Left cardiac atrium (tissue), 4 donors: ENCODE measurements at places on chromosomes 3 and 15.

- no peak for DNase-seq
Measured at GRCh38 chr3:135034891-135035440, 239.9 kb downstream of the EPHB1 start.

DNA sequence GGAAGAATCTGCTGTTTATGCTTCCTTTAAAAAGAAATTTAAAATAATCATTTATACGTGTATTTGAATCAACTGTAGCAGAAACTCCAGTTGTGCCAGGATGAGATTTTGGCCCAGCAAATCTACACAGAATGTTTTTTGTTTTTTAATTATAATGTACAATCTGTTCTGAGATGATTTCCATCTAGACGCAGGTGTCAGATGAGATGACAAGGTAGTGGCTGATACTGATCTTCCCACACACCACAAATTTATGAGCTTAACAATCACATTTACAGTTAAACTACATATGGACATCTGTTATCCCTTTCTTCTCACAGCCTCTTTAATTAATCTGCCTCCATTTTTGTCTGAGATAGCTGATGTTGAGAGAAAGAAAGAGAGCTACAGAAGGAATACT, 23.6 kb downstream of the DCLK3 start:
- no peak for DNase-seq

GRCh38 chr3:138114988-138115971, at the start of gene DZIP1L:
TSS of gene DZIP1L (minus strand) at chr3:138115608. CDS start at chr3:138103971, 11,637 bp downstream.
- DNase-seq = peak; percentile 69

DNA sequence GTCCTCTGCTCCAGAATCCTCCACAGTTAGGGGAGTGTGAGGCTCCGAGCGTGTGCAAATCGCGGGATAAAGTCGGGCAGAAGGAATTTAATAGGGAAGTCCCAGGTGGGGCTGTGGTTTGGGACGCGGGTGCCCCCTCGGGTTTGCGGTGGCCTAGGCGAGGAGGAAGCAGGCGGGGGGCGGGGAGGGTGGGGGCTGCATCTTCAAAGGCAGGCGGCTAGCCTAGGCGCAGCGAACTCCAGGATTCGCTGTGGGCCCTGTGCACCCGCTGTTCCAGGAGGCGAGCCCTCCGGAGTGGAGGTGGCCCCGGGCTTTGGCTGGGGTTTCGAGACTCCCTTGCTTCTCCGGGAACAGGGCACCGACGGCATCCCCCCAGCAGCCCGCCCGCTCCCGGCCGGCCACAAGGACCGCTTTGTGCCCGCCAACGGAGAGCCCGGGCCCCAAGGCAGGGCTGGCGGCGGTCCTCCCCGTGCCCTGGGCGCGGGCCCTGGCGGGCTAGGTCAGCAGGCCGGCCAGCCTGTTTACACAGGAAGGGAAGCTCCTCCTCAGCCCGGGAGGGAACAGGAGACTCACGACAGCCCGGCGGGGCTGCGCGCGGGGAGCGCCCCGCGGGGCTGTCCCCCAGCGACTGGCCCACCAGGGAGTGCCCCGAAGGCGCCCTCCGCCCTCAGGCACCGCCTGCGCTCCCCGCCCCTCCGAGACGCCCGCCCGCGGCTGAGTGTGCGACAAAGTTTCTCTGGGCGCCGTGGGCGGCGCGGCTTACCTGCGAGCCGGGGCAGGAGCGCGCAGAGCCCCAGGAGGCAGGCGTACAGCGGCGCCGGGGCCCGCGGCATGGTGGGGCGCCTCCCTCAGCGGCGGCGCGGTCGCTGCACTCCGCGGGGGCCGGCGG, 753 bp downstream of the ITGB5 start:
- DNase-seq = peak; percentile 57

DNA sequence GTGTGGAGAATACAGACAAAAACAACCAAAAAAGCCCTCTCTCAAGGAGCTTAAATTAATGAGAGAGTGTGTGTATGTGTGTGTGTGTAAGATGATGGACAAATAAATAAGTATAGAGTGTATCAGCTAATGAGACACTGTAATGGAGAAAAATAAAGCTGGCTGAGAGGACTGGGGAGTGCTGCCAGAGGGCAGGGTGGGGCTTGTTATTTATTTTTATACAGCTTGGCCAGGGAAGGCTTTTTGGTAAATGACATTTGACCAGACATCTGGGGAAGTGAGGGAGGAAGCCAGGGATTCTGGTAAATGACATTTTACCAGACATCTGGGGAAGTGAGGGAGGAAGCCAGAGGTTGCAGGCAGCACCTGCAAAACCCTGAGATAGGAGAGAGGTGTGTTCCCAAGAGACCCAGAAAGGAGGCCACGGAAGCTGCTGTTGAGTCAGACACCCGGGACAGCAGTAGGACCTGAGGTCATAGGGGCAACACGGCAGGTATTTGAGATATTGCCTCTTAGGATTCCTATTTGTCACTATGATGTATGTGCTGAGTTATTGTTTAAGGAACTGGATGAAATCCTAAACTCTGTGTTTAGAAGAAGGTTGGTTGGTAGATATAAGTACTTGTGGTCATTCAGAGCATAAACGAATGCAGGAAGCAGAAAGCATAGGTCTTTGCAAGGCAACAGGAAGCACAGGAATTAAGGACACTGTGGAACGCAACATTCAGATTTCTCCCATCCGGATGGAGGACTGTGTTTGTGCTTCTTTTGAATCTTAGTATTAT, 2.7 kb downstream of the SV2B start:
- DNase-seq = no peak

DNA sequence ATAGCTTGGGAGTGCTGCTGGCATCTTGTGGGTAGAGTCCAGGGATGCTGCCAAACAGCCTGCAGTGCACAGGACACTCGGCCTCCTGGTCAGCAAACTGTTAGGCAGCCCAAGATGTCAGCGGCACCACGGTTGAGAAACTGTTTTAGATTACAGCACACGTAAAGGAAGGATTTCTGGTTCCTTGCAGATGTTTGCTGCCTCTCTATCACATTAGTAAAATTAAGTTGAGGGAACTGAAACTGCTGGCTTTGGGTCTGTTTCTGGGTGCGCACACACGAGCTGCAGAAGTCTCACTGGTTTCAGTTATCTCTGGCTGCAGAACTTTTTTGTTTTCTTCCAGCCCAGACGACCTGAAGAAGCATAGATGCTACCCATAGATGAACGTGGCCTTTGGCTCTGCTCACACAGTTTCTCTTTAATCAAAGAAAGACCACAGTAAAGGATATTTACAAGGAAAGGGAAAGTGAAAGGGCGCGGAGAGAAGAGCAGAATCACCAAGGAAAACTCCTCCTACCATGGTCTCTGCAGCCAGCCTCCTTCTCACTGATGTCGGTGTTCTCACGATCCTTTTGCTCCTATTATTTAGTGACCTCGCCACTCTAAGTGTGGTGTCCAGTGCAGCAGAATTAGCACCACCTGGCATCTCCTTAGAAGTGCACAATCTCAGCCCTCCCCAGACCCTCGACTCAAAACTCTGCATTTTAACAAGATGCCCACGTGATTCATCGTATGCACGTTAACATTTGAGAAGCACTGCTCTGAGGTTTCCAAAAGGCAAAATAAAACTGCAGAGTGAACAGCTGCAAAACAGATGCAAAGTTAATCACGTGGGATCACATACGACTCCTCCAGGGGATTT, 50.6 kb upstream of the AKAP13 start:
- DNase-seq = no peak

DNA sequence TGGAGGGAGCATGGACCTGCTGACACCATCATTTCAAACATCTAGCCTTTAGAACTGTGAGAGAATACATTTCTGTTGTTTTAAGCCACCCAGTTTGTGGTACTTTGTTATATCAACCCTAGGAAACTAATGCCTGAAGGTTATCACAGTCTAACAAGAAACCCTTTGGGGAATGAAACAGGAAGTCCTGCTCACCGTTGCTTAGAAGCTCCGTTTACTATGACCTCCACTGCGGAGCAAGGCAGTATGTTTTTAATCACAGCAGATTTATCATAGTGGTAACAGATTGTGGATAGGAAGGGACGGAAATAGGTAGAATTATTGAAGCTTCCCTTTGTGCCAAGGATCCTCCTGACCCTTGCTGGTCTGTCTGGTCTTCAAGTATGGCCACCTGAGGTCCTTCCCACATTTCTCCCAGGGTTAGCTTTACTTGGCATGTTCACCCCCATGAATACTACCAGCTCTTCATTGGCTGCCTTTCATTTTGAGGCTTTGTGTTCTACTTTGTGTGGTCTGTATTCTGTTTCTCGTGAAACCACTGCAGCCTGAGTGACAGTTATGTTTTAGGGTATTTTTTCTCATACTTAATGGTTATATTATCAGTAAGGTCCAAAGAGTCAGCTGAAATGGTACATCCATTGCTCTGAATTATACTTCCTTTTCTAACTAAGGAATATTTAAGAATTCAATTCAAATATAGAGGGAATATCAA, 201.6 kb downstream of the CHST2 start:
- no peak for DNase-seq

- no peak for DNase-seq
Measured at GRCh38 chr3:26622621-26623418, at the start of gene LRRC3B. TSS of gene LRRC3B (plus strand) at chr3:26622772. CDS start at chr3:26709673, 86,901 bp downstream.

- DNase-seq = no peak
Measured at GRCh38 chr15:68584756-68585573, 6.2 kb downstream of the CORO2B start.

GRCh38 chr3:172138193-172138537, 98.8 kb downstream of the FNDC3B start:
- DNase-seq = no peak

DNA sequence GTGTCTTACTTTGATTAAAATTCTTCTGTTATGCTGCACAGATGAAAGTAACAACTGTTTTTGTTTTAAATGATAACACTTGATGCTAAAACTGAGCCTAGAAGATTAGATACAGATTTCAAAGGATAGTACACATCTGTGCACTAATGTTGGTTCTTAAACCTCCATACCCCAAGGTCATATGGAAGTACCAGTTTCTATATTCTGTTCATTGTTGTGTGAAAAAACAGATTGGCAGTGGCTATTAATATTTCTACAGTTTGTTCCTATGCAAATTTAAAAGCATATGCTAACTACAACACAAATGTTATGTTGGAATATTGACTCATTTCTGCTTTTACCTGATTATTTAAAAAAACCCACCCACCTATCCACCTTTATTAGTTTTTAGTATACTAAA, 32.0 kb upstream of the GBE1 start:
- no peak for DNase-seq

DNA sequence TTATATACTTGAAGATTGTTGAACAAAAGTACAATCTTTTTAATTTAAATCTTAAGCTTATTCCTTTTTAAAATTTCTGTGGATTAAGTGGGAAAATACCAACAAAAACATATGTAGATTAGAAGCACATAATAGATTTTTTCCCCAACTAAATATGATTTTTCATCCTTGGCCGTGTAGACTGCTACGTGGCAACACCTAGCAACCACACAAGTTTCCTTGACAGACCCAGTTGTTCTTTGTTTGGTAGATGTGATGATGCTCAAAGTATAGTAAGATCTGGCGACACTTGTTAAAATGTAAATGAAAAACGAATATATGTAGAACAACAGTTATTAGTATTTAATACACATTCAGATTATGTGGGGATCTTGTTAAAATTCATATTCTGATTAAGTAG, 271.0 kb upstream of the ROBO2 start:
- DNase-seq = no peak

DNA sequence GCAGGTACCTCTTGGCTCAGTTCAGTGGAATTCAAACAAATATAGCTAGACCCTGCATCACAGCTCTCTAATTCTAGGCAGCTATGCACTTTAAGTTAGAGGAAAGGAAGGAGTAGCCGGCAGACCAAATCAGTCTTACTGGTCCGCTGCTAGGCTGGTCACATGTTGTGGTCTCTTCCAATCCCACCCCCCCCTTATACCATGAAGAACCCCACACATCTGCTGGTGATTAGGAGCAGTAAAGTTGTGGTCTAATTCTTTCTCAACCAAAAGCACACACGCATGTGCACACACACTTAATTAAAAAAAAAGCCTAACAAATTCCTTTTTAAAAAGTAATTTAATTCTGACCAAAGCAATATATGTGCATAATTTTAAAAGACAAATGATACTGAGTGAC, 16.7 kb upstream of the SH3GL3 start:
- no peak for DNase-seq

GRCh38 chr3:97952280-97952679, 20.0 kb downstream of the RIOX2 start:
- peak; percentile 59 for DNase-seq

DNA sequence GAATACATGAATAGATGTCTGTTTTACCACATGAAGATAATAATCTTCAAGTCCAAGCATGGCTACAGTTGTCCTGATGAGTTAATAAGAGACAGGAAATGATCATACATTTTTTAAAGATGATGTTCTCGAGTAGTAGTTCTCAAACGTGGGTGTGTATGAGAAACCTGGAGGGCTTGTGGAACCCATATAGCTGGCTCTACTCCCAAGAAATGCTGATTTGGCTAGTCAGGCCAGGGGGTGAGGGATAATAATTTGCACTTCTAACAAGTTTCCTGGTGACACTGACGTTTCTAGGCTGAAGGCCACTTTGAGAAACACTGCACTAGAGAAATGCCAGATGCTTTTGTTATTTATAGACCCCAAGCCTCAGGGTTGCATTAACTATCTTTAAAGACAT, 37.0 kb downstream of the ROPN1B start:
- DNase-seq = no peak

GRCh38 chr3:161556533-161556932, 59.9 kb downstream of the OTOL1 start:
- DNase-seq = no peak

DNA sequence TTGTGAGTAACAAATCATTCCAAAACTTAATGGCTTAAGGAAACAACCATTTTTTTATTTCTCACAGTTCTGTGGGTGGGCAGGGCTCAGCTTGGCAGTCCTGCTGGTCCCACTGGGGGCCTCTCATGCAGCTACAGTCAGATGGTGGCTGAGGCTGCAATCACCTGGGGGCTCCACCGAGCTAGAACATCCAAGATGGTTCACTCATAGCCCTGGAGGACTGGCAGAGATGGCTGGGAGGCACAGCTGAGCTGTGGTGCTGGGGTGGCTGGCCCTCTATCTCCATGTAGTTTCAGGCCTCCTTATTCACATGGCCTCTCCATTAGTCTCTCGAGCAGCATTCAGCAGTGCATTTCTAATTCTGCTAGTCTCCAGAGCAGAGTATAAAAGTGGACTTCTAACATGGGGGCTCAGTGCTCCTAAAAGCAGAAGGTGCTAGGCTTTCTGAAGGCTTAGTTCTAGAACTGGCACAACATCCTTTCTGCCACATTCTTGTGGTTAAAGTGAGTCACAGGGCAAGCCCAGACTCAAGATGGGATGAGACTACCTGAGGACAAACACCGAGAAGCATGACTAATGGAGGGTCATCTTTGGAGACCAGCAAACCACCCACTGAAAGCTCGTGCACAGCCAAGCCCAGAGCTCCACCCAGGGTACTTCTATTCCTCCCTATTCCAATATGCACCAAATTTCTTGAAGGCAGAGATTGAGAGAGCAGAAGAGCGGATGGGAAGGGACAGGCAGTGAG, 6.3 kb downstream of the CAV3 start:
- DNase-seq = no peak

- no peak for DNase-seq
Measured at GRCh38 chr3:8891774-8892173, 71.5 kb downstream of the RAD18 start.

GRCh38 chr3:139772539-139773500, 95.0 kb upstream of the NMNAT3 start:
- no peak for DNase-seq
